ENCODE measurements at places on chromosomes 12 and 14.

- DNase-seq, result no peak
Measured at GRCh38 chr12:116855744-116856470, 25.3 kb downstream of the HRK start.

DNA sequence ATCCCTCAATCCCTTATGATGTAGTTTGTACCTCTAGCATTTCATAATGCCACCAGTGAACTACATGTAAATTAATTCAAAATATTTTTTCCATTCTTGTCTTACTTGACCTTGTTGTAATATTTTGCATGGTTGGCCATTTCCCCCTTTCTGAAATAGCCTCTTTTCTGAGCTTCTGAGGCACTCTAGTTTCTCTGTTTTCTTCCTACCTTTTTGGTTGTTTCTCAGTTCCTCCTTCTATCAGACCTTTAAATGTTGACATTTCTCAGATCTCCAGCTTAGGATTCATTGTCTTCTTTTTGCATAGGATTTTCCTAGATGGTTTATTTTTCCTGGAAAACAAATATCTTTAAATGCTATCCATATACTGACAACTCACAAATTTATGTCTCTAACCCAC lies 9.8 kb upstream of the RMST start:
- DNase-seq, result no peak

GRCh38 chr12:20696181-20696905 lies 1.2 kb downstream of the SLCO1C1 start:
- no peak for DNase-seq

DNA sequence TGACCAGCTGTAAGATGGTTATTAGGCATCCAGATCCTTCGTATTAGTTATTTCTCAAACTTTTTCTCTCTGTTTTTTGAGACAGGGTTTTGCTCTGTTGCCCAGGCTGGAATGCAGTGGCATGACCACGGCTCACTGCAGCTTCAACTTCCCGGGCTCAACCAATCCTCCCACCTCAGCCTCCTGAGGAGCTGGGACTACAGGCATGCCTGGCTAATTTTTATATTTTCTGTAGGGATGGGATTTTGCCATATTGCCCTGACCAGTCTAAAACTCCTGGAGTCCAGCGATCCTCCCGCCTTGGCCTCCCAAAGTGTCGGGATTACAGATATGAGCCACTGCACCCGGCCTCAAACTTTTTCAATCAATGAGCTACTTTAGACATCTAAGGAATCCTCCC lies 33.1 kb downstream of the FZD10 start:
- DNase-seq, result no peak

- no peak for DNase-seq
Measured at GRCh38 chr12:19988459-19988873, 379.9 kb upstream of the PDE3A start.

- no peak for DNase-seq
Measured at GRCh38 chr12:109343677-109344076, 4.0 kb upstream of the MYO1H start.

- no peak for DNase-seq
Measured at GRCh38 chr14:53929871-53930715, 26.5 kb downstream of the BMP4 start.

DNA sequence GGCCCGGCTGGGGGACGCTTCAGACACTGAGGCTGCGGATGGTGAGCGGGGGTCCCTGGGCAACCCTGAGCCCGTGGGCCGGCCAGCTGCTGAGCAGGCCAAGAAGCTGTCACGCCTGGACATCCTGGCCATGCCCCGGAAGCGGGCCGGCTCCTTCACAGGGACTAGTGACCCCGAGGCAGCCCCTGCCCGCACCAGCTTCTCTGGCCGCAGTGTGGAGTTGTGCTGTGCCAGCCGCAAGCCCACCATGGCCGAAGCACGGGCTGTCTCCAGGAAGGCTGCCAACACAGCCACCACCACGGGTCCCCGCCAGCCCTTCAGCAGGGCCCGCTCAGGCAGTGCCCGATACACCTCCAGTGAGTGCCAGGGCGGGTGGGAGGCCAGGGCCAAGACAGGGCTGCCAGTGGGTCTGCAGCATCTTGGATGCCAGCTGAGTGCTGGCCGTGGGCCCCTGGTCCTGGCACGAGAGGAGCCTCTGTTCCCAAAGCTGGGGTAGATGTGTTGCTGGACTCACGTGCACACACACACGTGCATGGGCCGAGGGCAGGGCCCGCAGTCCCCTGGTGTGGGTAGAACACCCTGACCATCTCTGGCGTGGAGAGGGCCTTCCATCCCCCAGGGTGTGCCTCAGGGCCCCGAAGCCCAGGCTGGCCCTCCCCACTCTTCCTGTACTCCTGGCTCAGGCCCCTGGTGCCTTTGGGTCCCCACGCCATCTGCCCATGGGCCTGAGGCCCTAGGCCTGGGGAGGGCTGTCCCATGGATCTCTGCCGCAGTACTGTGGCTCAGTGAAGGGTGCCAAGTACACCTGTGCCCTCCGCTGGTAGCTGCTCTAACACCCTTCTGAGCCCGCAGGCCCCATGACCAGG lies 22.8 kb downstream of the CEP170B start:
- no peak for DNase-seq

DNA sequence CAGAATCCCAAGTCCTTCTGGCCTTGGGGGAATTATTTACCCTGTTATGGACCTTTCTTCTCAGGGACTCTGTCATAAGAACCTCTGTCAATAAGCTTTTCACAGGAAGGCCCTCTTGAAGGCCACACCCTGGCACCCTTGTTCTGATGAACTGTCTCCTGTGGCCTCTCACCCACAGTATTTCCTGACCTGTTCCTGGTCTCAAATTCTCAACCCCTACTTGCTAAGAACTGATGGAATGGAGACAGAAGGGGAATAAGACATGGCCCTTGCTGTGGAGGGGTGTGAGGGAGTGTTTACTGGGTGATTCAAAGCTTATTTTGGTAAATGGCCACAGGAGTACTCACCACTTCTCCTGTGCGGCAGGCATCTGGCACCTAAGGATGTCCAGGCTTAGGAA lies 1082.9 kb downstream of the BCL11B start:
- no peak for DNase-seq

- no peak for DNase-seq
Measured at GRCh38 chr12:66329941-66330340, 27.6 kb downstream of the HELB start.

DNA sequence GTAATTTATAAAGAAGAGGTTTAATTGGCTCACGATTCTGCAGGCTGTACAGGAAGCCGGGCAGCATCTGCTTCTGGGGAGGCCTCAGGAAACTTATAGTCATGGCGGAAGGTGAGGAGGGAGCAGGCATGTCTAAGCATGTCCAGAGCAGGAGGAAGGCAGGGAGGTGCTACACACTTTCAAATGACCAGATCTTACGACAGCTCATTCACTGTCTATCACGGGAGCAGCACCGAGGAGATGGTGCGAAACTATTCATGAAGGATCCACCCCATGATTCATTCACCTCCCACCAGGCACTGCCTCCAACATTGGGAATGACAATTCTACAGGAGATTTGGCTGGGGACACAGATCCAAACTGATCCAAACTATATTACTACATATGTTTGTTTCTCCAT lies 10.0 kb downstream of the SFSWAP start:
- no peak for DNase-seq

GRCh38 chr14:75222208-75222701 lies 45.8 kb upstream of the TMED10 start:
- no peak for DNase-seq

GRCh38 chr14:38279572-38279971 lies 23.7 kb upstream of the CLEC14A start:
- DNase-seq, result no peak

- no peak for DNase-seq
Measured at GRCh38 chr12:126776026-126776655, 1490.8 kb upstream of the TMEM132C start.

- DNase-seq, result peak; percentile 35
Measured at GRCh38 chr12:13211859-13212664, 15.5 kb downstream of the EMP1 start.

GRCh38 chr12:22899184-22899583 lies 274.2 kb downstream of the ETNK1 start:
- no peak for DNase-seq

DNA sequence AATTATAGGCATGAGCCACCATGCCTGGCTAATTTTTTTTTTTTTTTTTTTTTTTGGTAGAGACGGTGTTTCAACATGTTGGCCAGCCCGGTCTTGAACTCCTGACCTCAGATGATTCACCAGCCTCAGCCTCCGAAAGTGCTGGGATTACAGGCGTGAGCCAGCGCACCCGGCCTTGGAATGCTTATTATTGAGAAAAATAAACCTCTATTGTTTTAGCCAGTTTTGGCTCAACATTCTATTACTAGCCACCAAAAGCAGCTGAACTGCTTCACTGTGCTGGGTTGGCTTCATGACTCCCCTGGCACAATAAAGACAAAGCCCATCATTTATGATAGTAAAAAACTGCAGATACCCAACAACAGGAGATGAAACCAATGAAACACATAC lies 93.5 kb upstream of the CEP83 start:
- no peak for DNase-seq

DNA sequence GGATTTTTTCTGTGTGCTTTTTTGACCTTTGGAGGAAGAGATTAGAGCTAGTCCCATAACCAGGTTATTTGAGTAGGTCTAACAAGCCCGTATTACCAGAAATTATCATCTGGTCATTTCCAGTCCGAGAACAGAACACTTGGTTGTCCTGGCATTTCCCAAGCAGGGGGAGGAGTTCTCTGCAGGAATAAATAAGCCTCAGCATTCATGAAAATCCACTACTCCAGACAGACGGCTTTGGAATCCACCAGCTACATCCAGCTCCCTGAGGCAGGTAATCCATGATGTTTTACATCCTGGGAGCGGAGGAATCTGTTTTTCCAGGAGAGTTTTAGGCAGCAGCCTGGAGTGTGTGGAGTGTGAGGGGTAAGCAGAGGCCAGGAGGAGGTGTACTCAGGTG lies at the start of gene SERPINA3:
Gene SERPINA3 (plus strand): TSS at position 218 of the 400 bp plus-strand sequence. CDS start 2,051 bp downstream, outside the sequence.
- DNase-seq, result no peak

DNA sequence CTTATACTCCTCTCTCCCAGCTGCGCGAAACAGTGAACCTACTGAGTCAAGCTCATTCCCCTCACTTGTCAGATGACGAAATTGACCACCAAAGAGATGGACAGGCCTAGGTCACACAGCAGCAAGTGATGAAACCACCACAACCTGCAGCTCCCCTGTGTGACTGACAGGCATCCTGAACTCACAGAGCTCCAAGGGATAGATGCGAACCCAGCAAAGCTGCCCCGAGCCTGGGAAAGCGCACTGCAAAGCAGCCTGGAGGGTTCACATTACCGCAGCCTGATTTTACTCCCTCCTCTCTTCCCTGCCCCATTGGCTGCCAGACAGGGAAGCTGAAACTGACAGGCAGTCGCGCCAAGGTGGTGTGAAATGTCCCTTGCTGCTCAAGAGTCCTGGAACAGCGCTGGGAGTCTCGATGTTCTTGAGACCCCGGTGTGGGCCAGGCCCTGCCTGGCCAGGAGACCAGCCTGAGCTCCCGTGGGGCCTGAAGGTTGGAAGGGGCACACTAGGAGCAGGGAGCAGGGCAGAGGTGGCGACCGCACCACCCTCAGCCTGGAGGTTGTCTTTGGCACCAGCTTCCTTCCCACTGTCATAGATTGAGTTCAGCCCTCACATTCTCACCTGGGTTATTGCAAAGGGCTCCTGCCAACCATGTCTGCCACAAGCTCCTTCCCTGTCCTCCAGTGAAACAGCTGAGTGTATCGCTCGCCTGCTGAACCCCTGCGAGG lies 36.3 kb downstream of the SNRNP35 start:
- no peak for DNase-seq

DNA sequence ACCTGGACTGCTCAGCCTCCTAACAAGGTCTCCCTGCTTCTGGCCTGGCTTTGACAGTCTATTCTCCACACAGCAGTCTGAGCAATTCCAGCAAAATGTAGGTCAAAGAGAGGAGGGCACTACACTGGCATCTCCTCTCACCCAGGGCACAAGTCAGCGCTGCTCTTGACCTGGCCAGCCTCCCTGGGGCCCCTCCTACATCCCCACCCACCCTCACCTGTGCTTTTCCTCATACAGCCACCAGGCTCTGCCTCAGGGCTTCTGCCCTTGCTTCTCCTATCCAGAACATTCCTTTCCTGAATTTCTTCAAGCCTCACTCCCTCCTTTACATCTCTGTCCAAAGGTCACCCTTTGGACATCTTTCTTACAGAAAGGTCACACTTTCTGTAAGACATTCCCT lies 33.7 kb downstream of the GALNT4 start:
- no peak for DNase-seq

- DNase-seq, result no peak
Measured at GRCh38 chr12:51906430-51907082, 748 bp upstream of the ACVRL1 start.

- no peak for DNase-seq
Measured at GRCh38 chr14:61994589-61994988, 232.4 kb downstream of the SNAPC1 start.

- DNase-seq, result no peak
Measured at GRCh38 chr14:91038439-91038838, 22.0 kb downstream of the RPS6KA5 start.

- DNase-seq, result no peak
Measured at GRCh38 chr14:49770212-49770817, 2.4 kb downstream of the KLHDC2 start.

DNA sequence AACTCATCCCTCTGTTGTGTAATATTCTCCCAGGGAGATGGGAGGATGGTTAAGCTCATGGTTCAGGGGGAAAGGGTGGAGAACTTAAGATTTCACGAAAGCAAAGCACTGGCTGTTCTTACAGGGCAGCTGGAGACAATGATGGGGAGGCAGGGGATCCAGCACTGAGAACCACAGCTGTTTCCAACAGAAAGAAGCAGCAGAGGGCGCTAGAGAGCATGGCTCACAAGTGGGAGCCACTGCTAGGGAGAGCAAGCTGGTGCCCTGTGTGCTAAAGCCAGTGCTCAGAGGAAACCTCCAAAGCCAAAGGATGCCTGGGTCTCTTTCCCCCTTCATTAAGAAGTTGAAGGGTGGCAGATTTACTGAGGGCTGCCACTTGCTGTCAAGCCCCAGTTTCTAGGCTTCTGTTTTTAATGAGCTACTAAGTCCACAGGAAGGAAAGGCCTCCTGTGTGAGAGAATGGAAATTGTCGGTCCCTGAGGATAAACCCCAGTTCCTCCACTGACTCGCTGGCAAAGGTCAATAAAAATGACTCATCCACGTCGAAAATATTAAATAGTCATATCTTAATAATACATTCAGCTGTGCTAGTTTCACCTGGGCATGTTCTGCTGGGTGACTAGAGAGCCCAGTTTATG lies 199.7 kb downstream of the ANO2 start:
- DNase-seq, result no peak

- DNase-seq, result no peak
Measured at GRCh38 chr12:94560431-94561221, 89.7 kb downstream of the TMCC3 start.

GRCh38 chr14:68074765-68075381 lies 255.3 kb downstream of the RAD51B start:
- no peak for DNase-seq

DNA sequence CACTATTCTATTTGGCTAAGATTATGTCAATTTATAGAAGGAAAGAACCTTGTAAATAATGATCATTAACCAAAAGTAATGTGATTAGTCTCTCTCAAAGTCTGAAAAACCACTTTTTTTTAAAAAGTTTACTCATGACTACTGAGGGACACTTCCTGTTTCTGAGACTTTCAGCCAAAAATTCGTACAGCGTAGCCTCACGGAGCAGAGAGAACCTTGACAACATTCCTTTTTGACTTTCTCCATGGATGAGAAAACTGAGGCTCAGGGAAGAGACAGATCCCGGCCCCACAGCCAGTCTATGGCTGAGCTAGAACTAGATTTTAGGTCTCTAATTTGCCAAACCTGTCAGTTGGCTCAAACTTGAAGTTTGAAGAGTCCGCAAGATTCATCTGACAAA lies 68.2 kb downstream of the DAD1 start:
- DNase-seq, result no peak

GRCh38 chr12:209246-209645 lies 4.7 kb downstream of the SLC6A12 start:
- no peak for DNase-seq

All from stimulated activated CD4-positive, alpha-beta T cell treated with anti-CD3 and anti-CD28 coated beads, Interleukin-15, amount 100 ng/mL, for 1 hour (primary cell).